ENCODE measurements at places on chromosomes 6 and 20.

GRCh38 chr6:51533962-51534361 is 553.5 kb downstream of the PKHD1 start:
- no peak for DNase-seq

- peak; percentile 53 for DNase-seq
Measured at GRCh38 chr6:41602864-41603608, 35.2 kb upstream of the MDFI start.

GRCh38 chr6:104788400-104788799 is 71.3 kb downstream of the HACE1 start:
- no peak for DNase-seq

DNA sequence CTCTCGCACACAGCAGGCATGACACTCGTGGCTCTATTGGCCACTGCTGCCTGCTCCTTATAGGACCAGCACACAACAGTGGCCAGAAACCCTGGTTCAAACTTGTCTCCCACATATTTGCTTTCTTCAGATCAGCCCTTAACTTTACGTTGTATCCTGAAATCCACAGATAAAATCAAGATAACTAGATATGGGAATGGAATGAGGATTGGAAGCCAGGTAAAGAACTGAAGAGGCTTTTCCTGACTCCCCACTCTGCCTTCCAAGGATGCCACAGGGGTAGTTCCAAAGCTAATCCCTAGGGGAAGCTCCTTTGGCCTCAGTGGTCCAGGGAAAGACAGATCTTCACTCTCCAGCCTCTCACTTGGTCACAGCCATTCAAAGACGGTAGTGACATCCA is 86.5 kb downstream of the INSM1 start:
- no peak for DNase-seq

DNA sequence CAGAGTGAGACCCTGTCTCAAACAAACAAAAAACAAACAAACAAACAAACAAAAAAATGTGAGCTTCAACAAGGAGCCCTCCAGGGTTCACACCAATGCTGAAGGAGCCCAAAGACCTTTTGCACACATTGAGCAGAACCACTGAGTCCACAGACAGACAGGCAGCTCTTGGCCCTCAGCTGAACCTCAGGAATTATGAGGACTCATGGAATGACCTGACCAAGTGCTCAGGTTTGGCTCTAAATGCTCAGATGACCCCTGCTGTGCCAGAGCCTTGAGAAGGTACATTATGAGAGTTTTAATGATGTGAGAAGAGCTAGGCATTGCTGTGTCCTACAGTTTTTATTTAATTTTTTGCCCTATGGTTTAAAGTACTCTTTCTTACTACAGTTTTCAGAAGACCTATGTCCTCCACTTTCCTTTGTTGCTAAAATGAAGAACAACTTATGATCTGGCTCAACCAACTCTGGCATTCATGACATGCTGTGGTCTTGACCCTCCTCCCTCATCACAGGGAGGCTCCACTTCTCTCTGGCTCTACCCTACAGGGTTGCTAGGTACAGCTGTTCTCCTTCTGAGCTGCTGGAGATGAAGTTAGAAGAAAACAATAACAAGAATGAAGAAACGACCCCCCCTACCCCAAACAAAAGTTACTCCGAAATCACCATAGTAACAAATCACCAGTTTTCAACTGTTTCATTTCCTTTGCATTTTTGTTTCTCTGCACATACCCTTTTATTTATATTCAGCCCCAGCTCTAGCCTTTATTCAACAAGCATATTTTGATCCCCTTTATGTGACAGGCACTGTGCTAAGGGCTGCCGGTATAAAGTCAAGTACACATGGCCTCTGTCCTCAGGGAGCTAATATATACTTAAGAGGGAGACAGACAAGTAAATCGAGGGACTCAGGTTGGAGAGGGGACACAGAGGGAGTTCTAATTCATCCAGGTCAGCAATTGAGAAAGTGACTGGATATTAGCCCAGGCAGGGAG is 128.7 kb upstream of the TRAF3IP2 start:
- DNase-seq, result no peak

DNA sequence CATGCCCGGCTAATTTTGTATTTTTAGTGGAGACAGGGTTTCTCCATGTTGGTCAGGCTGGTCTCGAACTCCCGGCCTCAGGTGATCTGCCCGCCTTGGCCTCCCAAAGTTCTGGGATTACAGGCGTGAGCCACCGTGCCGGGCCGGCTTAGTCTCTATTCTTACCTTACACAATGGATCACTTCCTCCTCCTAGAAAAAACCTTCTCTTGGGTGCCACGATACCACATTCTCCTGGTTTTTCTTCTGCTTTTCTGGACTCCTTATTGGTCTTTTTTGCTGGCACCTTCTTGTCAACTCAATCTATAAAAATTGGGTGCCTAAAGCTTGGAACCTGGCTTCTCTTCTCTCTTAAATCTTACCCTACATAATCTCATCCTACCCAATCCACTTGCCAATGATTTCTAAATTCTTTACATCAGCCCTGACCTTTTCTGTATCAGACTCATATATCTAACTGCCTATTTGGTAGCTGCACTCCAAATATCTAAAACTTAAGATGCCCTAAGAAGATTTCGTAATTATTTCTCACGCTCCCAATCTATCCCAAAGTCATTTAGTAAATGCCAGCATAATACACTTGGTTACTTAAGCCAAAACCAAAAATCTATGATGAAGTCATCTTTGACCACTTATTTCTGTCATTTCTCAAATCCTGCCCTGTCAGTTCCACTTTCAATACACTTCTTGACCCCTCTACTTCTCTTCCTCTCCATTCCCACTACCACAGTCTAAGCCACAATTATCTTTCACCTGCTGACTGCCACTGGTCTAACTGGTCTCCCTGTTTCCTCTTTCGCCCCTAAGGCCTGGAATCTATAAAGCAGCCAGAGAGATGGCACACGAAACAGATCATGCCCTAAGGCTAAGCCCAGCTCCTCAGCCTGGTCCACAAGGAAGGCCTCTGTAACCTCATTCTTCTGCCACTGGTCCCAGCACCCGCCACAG is 43.2 kb downstream of the ELMO2 start:
- DNase-seq, result no peak

DNA sequence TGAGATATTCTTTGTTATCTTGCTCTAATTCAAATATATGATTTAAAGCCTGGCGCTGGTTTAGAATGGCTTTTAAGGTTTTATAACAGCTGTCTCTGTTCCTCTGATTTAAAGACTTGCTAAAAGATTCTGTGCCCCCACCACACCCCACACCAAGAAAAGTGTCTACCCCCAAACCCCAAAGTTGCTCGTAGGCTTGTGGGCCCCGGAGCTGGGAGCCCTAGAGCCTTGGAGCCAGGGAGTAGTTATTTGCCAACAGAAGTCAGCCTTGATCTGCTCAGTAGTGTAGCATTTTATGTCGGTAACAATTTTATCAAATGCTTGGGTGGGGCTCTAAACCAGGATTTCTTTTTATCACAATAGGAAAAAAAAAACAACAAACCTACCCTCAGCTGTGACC is 105.2 kb upstream of the TRAF3IP2 start:
- no peak for DNase-seq

GRCh38 chr6:7974938-7975763 is 64.6 kb upstream of the TXNDC5 start:
- DNase-seq, result peak; percentile 78

- DNase-seq, result no peak
Measured at GRCh38 chr6:498795-499231, 107.3 kb downstream of the IRF4 start.

DNA sequence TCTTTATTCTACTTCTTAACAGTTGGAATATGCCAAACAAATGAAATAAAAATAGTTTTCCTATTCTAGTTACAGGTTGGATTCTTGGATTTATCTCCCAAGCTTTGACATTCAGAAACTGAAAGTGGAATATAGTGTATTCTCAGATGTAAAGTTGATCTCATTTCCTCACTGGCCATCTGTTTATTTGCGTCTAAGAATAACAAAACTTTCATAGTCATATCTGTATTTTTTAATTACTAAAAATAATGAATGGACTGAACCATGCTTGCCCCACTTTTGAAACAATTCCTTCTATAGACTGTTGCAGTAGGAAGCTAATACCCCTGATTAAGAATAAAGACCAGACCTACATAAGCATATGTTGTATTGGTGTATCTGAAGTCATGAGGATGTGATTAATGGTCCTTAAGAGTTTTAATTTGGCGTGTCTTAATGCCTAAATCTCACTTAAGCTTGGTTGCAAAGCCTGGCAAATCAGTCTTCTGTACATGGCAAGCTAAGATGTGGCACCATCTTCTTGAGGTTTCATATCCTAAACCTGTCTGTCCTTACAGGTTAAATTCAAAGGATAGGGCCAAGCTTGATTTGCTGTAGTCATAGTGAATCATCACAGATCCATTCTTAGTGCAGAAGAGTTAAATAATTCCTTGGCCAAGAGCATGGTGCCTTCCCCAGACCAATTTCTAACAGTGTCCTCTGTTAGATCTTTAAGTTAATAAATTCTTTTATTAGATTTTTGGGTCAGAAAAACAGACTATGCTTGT is 58.9 kb downstream of the FOXO3 start:
- DNase-seq, result no peak

DNA sequence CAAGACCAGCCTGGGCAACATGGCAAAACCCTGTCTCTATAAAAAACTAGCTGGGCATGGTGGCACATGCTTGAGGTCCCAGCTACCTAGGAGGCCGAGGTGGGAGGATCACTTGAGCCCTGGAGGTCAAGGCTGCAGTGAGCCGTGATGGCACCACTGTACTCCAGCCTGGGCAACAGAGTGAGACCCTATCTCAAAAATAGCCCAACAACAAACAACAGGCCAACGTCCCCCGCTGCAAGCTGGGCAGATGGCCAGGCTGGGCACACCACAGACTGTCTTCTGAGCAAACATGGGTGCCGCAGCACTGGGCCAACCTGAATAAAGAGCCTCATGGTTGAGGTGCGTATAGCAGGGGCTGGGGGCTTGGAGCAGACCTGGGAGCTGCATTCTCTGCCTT is 46.6 kb upstream of the SRF start:
- no peak for DNase-seq

DNA sequence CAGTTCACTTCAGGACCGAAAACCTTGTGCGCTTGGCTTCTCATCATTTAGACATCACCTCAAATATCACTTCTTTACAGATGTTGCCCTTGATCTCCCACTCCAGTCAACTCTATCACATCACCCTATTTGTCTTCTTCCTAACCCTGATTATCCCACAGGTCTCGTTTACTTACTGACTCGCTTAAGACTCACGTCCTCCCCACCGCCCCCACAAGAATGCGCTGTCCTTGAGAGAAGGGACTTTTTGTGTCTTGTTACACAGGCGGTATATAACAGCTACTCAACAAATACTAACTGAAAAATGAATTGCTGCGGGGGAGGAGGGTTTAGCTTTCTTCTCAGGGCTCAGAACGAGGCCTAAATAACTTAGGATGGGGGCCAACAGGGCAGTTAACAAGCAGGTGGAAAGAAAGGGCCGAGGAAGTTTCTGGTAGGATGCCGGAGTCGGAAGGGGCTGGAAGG is 527 bp downstream of the TOMM34 start:
- DNase-seq, result no peak

- no peak for DNase-seq
Measured at GRCh38 chr6:73285674-73286283, 22.8 kb upstream of the KHDC1 start.

DNA sequence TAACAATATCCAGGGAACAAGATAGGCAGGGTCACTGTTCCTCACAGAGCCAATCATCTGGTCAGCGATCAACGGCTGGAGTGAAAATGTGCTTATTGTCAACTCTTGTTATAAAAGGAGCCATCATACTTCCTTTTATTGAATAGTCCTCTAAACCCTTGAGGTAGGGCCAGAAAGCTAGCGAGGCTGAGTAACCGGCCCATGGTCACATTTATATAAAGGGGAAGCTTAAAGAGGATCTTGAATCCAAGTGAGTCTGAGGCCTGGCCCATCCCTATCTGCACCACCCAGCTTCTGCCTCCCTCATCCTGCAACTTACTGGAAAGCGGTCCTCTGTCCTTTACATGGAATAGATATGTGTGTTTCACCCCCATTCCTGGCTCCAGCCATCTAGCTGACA is 9.5 kb downstream of the PHACTR3 start:
- no peak for DNase-seq

DNA sequence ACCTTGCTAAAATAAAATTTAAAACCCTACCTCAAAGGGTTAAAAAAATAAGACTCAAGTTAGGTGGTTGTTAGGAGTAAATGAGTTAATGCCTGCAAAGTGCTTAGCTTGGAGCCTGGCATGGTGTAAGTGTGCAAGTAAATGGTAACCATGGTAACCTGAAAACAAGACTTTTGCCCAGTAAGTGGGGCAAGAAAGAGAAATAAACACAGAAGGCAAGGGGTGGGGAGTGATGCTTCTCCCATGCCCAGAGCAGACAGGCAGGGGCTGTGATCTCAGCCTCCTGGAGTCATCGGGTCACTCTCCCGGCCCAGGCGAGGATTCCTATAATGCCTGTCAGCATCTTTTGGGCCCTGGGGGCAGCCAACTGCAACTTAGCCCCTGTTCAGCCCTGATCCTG is 59.2 kb upstream of the SLC32A1 start:
- DNase-seq, result no peak

GRCh38 chr20:37349517-37350491 is 3.9 kb downstream of the SRC start:
- no peak for DNase-seq

DNA sequence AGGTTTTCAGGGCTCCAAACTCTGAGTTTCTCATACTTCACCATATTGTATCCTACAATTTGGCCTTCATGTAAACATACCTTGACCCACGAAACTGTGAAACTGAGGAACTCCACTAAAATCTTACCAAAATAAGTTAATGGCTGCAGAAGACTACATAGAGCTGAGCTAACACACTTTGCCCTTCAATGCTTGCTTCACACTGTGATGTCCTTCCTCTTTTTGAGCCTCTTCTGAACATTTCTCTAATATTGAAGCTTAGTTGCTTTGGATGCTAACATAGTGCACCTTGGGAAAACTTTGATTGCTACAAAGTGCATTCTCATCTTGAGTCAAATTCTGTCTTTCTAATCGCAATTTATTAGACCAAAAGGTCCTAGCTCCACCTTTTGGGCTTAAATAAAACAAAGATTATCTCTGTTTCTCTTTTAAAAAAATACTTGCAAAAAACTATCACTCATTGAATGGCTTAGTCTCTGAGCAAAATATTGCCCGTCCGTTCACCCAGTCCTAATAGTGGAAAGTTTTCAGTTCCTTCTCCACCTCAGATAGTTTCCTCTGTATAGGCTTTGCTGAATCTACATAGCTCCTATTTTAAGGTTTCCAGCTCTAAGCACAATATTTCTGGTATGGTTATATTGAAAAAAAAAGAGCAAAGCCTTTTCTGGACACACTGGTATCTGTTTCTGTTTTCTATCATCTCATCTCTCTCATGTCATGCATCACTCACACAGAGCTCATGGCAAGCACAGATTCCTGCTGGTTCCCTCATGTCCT is 494.6 kb downstream of the RFPL4B start:
- no peak for DNase-seq

DNA sequence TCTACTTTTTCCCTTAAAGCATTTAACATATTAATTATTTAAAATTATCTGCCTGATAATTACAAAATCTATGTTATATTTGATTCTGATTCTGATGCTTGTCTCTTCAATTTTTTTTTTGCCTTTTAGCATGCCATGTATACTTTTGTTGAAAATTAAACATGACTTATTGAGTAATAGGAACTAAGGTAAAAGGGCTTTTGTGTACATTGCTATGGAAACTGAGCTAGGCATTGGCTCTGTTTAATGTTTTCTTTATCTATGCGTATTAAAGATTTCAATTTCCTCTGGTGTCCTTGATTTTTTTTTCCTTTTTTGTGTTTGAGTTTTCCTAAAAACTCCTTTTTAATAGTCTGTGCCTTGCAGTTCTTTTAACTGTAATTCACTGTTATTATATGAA is 805.2 kb downstream of the DHX35 start:
- no peak for DNase-seq

Measured in GM04504 (cell line).